Muscle of arm (tissue), 14 donors: ENCODE measurements at places on chromosomes 6 and 20.

GRCh38 chr6:7041511-7042026 lies 66.2 kb upstream of the RREB1 start:
- DNase-seq: no peak

DNA sequence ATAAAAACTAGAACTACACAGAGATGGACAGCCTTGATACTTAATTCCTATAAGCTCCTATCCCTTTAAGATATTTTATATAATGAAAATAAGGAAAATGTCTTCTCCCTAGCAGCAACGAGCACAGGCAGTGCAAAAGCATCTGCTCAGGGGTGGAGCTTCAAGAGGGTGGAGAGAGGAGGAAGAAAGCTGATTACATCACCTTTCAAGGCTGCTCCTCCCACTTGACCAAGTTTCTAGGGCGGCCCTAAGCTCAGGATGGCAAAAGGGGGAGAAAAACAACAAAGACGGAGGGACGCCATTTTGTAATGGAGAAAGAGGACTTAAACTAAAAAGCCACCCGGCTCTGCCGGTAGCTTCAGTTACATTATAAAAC lies 2.2 kb downstream of the PPP1R10 start:
- peak; percentile 97 for DNase-seq

DNA sequence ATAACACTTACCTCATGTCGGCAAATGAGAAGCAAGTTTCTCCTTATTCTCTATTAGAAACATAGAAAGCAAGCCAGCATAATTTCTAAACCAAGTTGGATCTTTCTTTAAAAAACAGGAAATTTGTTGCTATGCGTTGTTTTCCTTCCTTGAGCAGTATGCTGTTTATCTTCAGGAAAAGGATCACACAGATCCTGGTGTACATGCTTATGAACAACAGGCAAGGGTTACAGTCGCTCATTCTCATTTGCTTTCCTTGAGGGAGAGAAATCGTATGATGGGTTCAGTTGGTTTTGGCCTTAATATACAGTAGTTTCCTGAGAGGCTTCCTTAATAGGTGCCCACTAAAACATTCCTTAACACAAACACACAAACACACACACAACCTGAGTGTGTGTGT lies 118.8 kb downstream of the FYN start:
- no peak for DNase-seq

DNA sequence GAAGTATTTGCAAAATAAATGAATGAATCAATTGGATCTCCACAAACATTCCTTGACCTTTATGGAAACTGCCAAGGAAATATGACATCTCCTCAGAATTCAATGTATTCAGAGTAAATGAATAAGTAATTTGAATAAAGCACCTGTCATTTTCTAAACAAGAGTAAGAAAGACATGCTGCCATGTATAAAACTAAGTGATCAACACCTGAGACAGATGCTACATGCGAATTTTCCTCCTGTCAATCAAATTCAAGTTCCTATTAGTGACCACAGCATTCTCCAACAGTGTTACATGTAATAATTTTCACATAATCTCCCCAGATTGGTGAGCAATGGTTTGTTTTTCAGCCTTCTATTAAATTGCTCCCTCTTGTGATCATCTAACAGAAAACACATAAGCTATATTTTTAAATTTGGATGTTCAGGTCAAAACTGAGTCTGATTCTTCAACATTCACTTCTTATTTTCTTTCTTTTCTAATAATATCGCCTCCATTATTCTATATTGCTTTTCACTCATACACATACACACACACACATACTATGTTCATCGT lies 163.2 kb upstream of the RNF217 start:
- no peak for DNase-seq

DNA sequence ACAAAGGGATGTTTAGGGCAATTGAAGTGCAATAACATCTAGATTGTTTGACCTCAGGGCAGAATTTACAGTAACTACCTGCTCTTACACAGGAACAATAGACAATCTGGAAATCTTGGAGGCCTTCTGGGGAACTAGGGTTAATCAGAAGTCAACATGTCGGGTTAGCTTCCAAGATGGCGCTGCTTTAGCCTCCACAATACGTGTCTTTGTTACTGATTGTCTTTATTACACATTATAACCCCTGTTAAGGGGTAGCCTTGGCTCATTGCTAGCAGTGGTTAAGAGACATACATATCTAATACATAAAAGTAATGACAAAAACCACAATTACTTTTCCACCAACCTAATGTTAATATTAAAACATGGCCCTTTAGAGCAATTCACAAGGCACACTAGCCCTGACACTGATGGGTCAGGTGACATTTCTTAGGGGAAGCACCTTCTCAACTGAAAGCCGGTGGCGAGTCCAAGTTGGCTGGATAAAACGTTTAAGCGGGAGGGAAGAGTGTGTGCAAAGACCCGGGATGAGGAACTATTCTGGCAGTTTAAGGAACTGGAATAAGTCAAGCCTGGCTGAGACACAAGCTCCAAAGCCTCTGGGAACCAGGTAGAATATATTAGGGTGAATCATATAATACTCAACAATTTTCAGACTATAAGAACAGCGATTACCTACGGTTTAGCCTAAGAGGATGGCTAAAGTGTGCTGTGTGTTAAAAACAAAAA lies 236.9 kb downstream of the BCAS1 start:
- no peak for DNase-seq

- no peak for DNase-seq
Measured at GRCh38 chr6:15464211-15464725, 198.6 kb downstream of the DTNBP1 start.

GRCh38 chr6:28816909-28817807 lies 106.6 kb downstream of the TRIM27 start:
- no peak for DNase-seq

DNA sequence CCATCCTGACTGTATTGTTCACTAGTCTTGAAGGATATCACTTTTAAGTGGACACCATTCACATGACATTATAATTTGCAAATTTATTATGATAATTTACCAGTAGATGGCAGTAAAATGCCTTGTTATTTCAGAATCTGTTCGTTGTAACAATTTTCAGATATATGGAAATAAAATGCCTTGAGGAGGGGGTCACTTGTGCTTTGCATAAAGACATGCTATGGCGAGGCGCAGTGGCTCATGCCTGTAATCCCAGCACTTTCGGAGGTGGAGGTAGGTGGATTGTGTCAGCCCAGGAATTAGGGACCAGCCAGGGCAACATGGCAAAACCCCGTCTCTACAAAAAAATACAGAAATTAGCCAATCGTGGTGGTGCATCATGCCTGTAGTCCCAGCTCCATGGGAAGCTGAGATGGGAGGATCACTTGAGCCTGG lies 9.0 kb upstream of the NCOA6 start:
- DNase-seq: peak; percentile 15

GRCh38 chr6:143396497-143397226 lies 53.8 kb downstream of the ADAT2 start:
- DNase-seq: no peak

- DNase-seq: no peak
Measured at GRCh38 chr6:96089173-96089572, 73.4 kb downstream of the FUT9 start.

- DNase-seq: no peak
Measured at GRCh38 chr6:152398993-152399392, 238.2 kb downstream of the SYNE1 start.

DNA sequence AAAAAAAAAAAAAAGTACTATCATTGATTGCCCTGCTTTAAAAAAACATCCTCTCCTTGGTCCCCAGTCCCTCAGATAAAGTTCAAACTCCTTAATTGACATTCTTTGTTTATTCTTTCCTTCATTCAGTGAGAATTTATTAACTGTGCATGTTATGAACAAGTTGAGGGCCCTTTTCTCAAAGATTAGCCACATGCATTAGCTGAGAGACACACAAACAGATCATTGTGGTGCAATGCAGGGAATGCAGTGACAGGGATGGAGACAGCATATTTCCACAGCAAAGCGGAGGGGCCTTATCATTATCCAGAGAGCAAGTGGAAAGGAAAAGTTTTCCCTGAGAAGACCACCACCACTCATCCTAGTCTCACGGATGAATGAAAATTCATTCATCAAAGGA lies 21.9 kb upstream of the IPCEF1 start:
- DNase-seq: no peak

GRCh38 chr6:1394514-1395463 lies 5.4 kb downstream of the FOXF2 start:
- DNase-seq: no peak

DNA sequence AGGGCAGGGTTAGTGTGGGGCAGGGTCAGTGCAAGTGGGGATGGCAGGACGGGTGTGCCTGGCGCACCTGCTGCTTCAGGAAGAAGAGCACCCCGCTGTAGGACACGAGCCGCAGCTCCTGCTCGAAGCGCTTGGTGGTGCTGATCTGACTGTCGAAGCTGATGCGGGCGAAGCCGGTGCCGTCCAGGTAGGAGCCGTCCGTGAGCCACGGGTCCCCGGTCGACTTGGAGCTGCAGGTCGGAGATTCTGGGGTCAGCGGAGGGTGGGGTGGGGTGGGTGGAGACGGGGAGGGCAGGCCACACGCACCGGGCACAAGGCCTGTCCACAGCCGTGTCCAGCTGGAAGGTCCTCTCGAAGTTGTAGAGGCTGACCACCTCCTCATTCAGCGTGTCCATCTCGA lies 10.2 kb downstream of the ADRM1 start:
- DNase-seq: no peak

- DNase-seq: no peak
Measured at GRCh38 chr6:306641-307061, 14.4 kb downstream of the DUSP22 start.

DNA sequence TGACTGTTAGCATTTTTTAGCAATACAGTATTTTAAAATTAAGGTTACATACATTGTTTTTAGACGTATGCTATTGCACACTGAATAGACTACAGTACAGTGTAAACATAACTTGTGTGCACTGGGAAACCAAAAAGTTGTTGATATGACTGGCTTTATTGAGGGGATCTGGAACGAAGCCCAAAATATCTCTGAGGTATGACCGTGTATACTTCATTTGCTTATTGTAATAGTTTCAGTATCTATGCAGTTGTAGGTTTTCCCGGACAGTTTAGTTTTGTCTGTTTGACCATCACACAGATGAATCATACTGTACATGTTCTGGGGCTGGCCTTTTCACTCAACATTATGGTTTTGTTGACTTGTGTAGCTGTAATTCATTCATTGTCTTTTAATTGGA lies 6.9 kb upstream of the ZBTB12 start:
- no peak for DNase-seq

DNA sequence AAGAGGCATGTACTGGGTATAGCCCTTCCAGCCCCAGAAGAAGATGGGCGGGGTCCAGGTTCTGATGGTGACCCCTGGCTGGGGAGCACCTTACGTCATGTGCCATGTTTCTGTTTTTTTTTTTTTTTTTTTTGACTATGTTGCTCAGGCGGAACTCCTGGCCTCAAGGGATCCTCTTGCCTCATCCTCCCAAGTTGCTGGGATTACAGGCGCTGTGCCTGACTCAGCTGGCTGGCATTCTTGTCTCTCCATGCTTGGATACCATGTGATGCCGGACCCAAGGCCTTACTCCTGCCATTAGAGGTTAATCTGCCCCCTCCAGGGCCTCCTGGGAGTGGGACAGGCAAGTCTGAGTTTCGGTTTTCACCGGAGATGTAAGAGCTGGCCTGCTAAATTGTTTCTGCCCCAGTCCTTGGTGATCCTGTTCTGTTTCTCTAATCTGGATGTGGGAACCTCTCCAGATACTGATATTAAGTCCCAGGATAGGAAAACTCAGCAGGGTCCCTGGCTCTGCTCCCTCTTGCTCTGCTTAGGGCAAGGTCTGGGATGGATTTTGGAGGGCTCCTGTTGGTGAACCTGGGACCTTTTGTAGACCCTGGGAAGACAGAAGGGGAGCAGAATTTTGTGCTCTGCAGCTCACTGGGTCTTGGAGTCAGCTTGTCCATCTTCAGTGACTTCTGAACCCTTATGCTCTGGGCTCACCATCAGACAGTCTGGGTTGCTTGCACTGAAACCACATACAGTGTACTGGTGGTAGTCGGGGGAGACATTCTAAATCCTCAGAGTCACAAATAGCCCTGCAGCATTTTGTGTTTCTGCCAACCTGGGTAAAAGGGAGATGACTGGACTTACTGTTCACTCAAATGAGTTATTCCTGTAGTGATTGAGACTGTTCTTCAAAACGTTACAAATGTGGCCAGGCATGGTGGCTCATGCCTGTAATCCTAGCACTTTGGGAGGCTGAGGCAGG lies 45.1 kb downstream of the PTK7 start:
- no peak for DNase-seq
